Lung (tissue), 17 donors: ENCODE measurements at places on chromosomes 2 and 18. TPM values are rescaled to one million over a fixed set of nuclear protein-coding genes. Genes with fewer than 3 reads are reported as not detected.

DNA sequence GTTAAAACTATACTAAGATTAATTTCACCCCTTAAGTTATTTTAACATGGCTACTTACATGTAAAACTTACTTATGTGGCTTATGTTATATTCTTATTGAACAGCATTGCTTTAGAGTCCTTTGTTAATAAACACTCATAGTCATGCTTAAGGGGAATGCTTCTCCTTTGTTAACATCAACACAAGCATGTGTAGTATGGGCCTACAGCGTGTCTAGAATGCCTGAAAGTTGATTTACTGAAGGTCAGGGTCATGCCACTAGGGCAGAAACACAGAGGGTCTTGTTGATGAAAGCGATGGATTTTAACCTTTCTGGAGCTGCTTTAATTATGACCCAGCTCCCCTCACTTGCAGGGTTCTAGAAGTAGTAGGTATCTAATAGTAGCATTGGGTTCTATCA is 159.8 kb upstream of the DLX2 start:
- no peaks in the 10 kb centered on the region for H3K36me3 ChIP-seq
- H3K4me3 ChIP-seq = no peak overlapping the region
- H3K4me1 ChIP-seq = no peaks in the 10 kb centered on the region
- no peak overlapping the region for H3K27ac ChIP-seq
- no peak for DNase-seq
- H3K27me3 ChIP-seq = no peaks in the 10 kb centered on the region

- H3K27ac ChIP-seq = no peak overlapping the region
- H3K4me3 ChIP-seq = no peak overlapping the region
- H3K27me3 ChIP-seq = no peaks in the 10 kb centered on the region
Measured at GRCh38 chr2:568639-569235, 108.5 kb downstream of the TMEM18 start.

DNA sequence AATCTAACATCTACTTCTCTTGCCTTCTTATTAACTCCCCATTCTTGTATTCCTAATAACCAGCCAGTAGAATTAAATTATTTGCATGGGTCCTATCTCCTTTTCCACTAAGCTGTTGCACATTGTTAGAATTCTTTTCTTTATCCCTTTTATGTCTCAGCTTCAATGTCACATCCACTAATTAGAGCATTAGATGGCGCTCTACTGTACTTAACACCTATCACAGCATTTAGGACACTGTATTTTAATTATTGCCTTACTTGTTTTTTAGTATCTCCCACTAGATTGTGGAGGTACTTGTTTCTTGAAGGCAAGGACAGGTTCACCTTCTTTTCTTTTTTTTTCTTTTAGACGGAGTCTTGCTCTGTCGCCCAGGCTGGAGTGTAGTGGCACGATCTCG is 3.8 kb downstream of the LIPT1 start:
- no peaks in the 10 kb centered on the region for H3K27me3 ChIP-seq
- no peak overlapping the region for H3K27ac ChIP-seq
- peaks cover 15% of the 10 kb centered on the region for H3K36me3 ChIP-seq
- H3K4me3 ChIP-seq = no peak overlapping the region
- peaks cover 6% of the 10 kb centered on the region for H3K4me1 ChIP-seq

- no peaks in the 10 kb centered on the region for H3K27me3 ChIP-seq
- H3K27ac ChIP-seq = no peak overlapping the region
- H3K36me3 ChIP-seq = no peaks in the 10 kb centered on the region
Measured at GRCh38 chr2:127155947-127156346, 49.0 kb upstream of the BIN1 start.

DNA sequence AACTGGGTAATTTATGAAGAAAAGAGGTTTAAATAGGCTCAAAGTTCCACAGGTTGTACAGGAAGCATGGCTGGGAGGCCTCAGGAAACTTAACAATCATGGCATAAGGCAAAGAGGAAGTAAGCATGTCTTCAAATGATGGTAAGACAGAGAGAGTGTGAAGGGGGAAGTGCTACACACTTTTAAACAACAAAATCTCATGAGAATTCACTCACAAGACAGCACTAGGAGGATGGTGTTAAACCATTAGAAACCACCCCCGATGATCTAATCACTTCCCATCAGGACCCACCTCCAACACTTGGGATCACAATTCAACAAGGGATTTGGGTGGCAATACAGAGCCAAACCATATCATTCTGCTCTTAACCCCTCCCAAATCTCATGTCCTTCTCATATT is 34.9 kb downstream of the CFAP210 start:
- H3K27me3 ChIP-seq = no peaks in the 10 kb centered on the region
- DNase-seq = no peak
- H3K36me3 ChIP-seq = no peaks in the 10 kb centered on the region
- H3K27ac ChIP-seq = no peak overlapping the region
- no peaks in the 10 kb centered on the region for H3K4me1 ChIP-seq

DNA sequence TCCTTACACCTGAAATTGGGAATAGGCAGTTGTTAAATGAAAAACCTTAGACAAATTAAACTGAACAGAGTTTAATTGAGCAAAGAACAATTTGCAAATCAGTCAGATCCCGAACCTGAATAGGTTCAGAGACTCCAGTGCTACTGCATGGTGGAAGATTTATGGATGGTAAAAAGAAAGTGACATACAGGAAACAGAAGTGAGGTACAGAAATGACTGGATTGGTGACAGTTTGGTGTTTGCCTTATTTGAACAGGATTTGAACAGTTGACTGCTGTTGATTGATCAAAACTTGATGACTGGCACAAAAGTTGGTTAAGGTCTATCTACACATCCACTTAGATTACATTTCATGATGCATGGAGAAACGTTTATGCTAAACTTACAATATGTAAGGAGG is 248.8 kb downstream of the HNMT start:
- no peak overlapping the region for H3K27ac ChIP-seq
- no peaks in the 10 kb centered on the region for H3K4me1 ChIP-seq
- H3K27me3 ChIP-seq = no peaks in the 10 kb centered on the region
- no peak for DNase-seq

Gene SCN9A
- total RNA-seq = 11.8 TPM

Gene SERPINB12
- not detected for total RNA-seq

Gene HRH4
- 0.89 TPM for total RNA-seq
